Stimulated activated CD4-positive, alpha-beta T cell treated with anti-CD3 and anti-CD28 coated beads, Interleukin-1b, Interleukin-23, amount 100 ng/mL, for 48 hours (primary cell): ENCODE measurements at places on chromosomes 13 and 19.

GRCh38 chr19:4354897-4355296, 11.5 kb downstream of the MPND start:
- DNase-seq, result no peak

DNA sequence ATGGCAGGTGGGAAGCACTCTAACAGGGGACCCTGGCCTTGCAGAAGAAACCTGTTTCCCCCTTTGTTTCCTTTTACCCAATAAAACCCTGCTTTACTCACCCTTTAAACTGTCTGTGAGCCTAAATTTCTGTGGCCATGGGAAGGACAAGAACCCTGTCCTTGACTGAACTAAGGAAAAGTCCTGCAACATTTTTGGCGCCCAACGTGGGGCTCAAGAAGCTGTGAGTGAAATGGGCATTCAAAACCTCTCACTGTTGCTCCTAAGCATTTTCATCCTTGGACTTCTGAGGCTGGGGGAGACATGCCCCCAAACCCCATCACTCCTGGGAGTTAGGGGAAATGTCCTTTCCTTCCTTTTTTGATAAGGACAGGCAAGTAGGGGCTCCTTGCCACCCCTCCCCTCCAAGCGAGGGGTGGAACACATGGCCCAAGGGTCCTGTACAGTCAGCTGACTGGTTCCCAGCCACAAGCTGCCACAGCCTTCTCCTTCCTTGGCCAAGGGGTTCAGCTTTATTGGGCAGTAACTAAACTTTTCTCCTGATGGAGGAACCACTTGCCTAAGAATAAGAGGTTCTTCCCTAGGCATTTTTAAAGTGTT, 381.6 kb downstream of the KLF5 start:
- DNase-seq, result no peak

GRCh38 chr19:4542896-4543841, 3.3 kb upstream of the LRG1 start:
- DNase-seq, result no peak

DNA sequence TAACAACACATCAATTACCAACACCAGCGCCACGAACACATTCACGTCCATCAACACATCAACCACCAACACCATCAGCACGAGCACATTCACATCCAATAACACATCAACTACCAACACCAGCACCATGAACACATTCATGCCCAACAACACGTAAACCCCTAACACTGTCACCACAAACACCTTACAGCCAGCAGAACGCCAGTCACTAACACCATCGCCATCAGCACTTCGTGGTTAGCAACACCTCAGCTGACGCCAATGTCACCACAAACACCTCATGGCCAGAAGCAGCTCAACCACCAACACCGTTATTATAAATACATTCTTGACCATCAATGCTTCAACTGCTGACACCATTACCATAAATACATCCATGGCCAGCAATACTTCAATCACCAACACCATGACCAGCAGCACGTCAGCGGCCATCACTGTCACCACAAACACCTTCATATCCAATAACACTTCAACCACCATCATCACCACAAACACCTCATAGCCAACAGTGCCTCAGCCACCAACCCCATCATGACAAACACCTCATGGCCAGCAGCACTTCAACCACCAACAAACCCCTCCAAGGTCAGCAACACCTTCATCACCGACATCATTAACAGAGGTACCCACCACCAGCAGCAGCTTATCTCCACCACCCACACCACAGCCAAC, 9.4 kb downstream of the FCER2 start:
- DNase-seq, result peak; percentile 34
